ENCODE measurements at places on chromosomes 2 and 18. TPM values are rescaled to one million over a fixed set of nuclear protein-coding genes. Genes with fewer than 3 reads are reported as not detected.

Gene PPP1CB
- 231 TPM for total RNA-seq

Gene GPR39
- total RNA-seq: not detected

Gene SERPINB5
- total RNA-seq: not detected

Gene UBE2F
- 39.3 TPM for total RNA-seq

Gene DTYMK
- 18.8 TPM for total RNA-seq

Gene ABCG8
- not detected for total RNA-seq

Gene CHRND
- not detected for total RNA-seq

Gene DNAJC5G
- not detected for total RNA-seq

Gene CD226
- total RNA-seq: 94.6 TPM

Gene KCNG2
- not detected for total RNA-seq

Gene TUBA4B
- not detected for total RNA-seq

Gene CCDC148
- total RNA-seq: not detected

Gene C2orf81
- 7.5 TPM for total RNA-seq

Gene MFSD6
- 47.5 TPM for total RNA-seq

Gene MLPH
- total RNA-seq: not detected

Gene MYOM1
- 4.2 TPM for total RNA-seq

Gene HAT1
- 27.7 TPM for total RNA-seq

Measured in CD4-positive, alpha-beta memory T cell (primary cell).